Mesothelial cell of epicardium (in vitro differentiated cells): ENCODE measurements at places on chromosomes 2 and 18. TPM values are rescaled to one million over a fixed set of nuclear protein-coding genes. Genes with fewer than 3 reads are reported as not detected.

- DNase-seq, result peak; percentile 8
Measured at GRCh38 chr2:241997017-241997416, 127.5 kb downstream of the RTP5 start.

DNA sequence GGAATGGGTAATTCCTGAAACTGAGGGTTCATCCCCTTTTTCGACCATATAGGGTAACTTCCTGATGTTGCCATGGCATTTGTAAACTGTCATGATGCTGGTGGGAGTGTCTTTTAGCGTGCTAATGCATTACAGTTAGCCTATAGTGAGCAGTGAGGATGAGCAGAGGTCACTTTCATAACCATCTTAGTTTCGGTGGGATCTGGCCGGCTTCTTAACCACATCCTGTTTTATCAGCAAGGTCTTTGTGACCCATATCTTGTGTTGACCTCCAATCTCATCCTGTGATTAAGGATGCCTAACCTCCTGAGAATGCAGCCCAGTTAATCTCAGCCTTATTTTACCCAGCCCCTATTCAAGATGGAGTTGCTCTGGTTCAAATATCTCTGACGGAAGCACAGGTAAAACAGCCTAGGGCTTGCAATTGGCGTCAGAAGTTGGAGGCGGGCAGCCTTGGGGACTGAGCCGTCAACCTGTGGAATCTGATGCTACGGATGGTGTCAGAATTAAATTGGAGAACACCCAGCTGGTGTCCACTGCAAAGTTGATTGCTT is 19.5 kb downstream of the RALBP1 start:
- DNase-seq, result no peak

The CFAP65 gene
- total RNA-seq, result not detected in 3 replicates

GRCh38 chr2:159714247-159714930 is 2.1 kb downstream of the MARCHF7 start:
- DNase-seq, result no peak

- DNase-seq, result no peak
Measured at GRCh38 chr2:158686210-158686691, 108.9 kb upstream of the DAPL1 start.
